Stimulated activated CD8-positive, alpha-beta memory T cell treated with anti-CD3 and anti-CD28 coated beads, Interleukin-7, amount 100 ng/mL, for 48 hours (primary cell): ENCODE measurements at places on chromosomes 2 and 18.

DNA sequence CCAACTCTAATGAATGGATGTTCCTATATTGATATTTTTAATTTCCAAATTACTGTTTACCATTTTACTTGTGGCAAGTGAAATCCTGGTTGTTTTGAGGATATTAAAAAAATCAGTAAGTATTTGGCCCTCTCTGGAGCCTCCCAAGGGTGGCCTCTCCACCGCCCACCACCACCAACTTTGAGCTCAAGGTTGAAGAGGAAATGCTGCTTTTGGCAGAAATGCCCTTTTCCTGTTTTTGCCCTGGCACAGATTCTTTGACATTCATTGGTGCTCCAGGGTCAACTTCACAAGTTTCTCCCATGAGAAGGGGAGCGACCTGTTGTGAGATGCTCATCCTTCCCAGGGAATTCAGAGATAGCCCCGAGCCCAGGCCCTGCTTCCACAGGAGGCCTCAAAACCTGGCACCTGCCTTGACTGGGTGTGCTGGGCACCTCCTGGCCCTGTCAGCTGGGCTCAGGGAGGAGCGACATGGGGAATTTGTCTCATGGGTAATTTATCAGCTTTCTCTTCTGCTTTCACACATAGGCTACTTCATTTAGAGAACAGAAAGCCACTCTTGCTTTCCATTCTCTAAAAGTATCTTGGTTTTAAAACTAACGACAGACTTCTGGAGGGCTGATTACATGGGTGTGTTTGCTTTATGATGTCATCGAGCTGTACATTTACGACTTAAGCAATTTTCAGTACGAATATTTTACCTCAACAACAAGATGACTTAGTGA lies 6.9 kb downstream of the CD8A start:
- peak; percentile 24 for DNase-seq

GRCh38 chr2:17877811-17878280 lies 621 bp upstream of the KCNS3 start:
- no peak for DNase-seq

GRCh38 chr2:108491848-108492247 lies 42.4 kb upstream of the LIMS1 start:
- DNase-seq = no peak

- DNase-seq = no peak
Observed at GRCh38 chr2:71605781-71606241, 152.4 kb downstream of the DYSF start.

- no peak for DNase-seq
Observed at GRCh38 chr2:32330136-32330535, 26.7 kb upstream of the BIRC6 start.

- DNase-seq = no peak
Observed at GRCh38 chr2:60958361-60958760, 59.2 kb upstream of the PEX13 start.

DNA sequence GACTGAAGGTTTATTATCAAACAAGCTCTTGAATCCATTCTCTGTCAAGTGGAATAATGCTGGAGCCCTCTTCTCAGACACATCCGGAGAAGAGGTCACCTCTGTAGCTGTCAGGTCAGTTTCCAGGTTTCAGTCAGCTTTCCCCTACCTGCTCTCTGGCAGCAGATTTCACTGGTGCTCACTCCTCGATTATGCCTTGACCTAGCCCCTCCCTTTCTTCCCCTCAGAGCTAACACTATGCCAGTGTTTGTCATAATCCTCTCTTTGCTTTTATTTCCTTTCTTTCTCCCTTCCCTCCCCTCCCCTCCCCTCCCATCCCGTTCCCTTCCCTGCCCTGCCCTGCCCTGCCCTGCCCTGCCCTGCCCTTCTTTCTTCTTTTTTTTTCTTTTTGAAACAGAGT lies 22.5 kb upstream of the PLEKHM3 start:
- DNase-seq = no peak

- no peak for DNase-seq
Observed at GRCh38 chr2:216700088-216700567, 4.8 kb upstream of the IGFBP5 start.

- no peak for DNase-seq
Observed at GRCh38 chr2:133432778-133433177, 135.5 kb downstream of the NCKAP5 start.

- DNase-seq = no peak
Observed at GRCh38 chr2:205539603-205540002, 142.7 kb upstream of the NRP2 start.

DNA sequence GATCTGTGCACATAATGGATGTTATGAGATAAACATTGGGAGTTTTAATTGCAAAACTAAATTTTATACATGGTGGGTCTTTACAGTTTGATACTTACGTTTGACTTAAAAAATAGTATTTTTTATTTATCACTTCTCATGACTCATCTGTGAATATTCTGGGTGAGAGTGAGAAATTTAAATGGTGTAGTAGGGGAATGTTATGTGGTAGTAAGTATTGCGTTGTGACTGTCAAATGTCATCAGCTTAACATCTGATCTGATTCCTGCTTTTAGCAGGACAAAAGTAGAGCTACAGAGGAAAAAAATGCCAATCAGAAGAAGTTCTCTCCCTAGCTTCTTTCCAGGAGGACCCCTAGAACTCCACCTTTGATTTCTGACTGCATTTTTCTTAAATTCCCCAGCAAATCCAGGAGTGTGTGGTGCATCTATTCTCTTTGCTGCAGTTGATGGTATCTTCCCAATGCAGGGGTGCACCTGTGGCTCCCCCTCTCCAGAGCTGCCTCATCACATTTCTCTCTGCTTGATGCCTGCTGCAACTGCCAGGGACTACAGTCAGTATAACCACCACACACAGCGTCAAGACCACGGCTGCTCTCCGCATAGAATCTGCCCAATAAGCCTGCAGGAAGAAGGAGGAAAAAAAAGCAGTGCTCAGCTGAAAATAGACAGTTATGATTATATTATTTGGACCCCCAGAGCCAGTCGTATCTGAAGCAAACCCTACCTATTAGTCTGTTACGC lies 151.3 kb upstream of the THUMPD2 start:
- no peak for DNase-seq

DNA sequence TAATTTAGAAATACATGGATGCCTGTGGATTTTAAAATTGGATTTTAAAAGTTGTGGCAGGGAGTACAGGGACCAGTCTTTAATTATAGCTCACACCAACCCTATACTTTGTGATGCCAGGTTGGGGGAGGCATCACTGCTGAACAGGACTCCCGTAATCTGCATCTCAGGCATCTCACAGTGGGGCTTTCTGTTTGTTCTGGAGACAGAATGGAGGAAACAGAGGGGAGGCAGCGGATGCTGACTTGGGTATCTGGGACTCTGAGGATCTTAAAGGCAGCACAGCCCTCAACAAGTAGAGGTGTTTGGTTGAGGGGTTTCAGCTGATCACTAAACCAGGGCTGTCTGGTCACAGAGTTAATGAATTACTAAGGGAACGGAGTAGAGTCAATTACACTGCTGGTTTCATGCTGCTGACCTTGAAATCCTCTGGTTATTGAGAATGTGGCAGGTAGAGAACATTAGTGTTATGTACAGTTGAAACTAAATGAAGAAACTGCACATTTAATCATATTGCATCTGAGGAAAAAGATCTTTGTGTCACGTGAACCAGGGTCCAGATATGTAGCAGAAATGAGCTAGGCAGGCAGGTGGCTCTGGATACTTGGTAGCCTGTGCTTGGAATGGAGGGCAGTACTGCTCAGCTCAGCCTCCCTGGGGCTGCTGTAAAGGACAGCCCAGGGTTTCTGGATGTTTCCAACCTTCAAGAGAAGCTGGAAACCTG lies 40.3 kb downstream of the FHOD3 start:
- no peak for DNase-seq

GRCh38 chr2:27828305-27828704 lies 56.8 kb downstream of the MRPL33 start:
- DNase-seq = no peak

GRCh38 chr2:94956797-94957391 lies 68.6 kb upstream of the MAL start:
- no peak for DNase-seq

- DNase-seq = no peak
Observed at GRCh38 chr18:11676386-11676785, 12.7 kb upstream of the GNAL start.

- no peak for DNase-seq
Observed at GRCh38 chr2:241445426-241445825, 63.0 kb downstream of the STK25 start.

DNA sequence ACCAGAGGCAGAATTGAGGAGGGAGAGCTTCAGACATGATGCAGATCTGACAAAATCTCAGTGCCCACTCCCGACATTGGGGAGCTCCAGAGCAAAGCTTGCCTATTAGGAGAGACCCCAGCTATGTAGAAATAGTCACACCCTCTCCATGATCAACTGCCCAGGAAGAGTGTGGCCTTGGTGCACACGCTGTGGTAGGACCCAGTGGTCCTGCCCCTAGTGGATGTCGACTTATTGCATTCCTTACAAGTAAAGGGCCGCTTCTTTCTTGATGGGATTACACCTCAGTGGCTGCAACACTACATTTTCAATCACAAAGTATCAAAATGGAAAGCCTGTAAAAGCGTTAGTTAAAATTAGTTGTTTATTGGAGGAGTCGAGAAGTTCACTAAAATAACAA lies 64.2 kb downstream of the VRK2 start:
- no peak for DNase-seq

DNA sequence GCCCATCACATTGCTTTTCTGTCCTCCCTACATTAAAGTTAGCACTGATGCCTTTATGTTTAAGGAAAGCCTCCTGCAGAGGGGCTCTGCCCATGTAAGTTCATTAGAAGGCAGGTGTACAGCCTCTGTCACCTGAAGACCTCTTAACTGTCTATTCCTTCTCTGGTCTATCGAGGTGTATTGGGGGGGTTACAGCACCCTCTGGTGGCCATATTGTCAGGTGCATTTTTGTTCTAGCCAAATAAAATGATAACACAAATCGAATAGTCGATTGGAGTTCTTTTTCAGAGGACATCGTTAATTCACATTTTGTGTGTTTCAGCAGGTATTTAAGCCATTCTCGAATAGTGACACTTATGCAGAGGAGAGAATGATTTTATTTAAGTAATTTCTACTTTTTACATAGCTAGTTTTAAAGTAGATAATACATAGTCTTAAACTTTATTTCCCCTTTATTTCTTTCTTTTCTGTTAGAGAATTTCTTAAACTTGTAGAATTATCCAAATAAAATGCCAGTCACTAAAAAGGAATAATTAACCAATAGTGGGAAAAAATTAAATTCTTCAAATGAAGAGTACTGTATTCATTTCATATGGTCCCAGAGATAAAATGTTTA lies 136.8 kb downstream of the NEDD4L start:
- DNase-seq = peak; percentile 11

- DNase-seq = peak; percentile 31
Observed at GRCh38 chr2:96470636-96471035, 34.5 kb downstream of the NEURL3 start.

DNA sequence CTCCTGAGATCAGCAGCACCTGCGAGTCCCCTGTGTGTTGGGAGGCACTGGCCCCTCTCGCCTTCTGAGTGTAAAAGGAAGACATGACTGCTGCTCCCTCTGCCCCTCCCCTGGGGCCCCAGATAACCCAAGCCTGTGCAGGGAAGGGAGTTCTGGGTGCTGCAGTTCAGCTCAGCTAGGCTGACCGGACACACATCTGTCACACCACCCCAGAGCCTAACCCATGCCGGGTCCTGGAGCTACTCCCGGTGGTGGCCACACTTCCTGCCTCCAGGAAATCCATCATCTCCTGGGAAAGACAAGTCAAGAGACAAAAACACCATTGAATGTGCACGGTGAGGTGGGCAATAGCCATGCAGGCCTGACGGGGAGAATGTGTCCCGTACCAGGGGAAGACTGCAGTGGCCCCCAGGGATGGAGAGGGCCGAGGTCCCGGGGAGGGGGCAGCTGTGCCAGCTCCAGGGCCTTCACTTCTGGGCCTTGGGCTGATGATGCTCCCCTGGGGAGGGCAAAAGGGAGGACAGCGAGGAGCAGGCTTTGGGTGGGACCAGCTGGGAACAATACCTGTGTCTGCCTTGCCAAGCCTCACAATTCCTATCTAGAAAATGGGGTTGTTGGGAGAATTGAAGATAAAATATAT lies 210.6 kb downstream of the TFCP2L1 start:
- DNase-seq = no peak
